ENCODE measurements at places on chromosomes 5 and 9.

GRCh38 chr9:96555567-96556386, 63.9 kb downstream of the CDC14B start:
- DNase-seq = peak; percentile 13

- no peak for DNase-seq
Observed at GRCh38 chr9:26125693-26126092, 447.4 kb upstream of the TUSC1 start.

- DNase-seq = no peak
Observed at GRCh38 chr5:170330568-170331054, 33.0 kb upstream of the LCP2 start.

DNA sequence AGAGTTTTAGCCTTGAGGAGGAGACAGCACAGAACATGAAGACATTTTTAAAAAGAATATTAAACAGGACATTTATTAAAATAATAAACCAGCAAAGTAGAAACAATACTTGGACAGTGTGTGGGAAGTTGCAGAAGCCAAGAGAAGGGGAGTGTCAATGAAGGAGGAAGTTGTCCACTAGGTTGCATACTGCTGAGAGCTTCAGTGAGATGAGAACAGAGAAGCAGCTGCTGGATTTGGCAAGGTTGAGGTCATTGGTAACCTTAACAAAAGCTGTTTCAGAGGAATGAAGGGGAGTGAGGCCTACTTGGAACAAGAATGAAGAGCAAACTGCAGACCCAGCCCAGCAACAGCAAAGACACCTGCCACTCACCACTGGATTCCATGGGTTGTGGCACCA, 11.4 kb downstream of the BHMT start:
- no peak for DNase-seq

DNA sequence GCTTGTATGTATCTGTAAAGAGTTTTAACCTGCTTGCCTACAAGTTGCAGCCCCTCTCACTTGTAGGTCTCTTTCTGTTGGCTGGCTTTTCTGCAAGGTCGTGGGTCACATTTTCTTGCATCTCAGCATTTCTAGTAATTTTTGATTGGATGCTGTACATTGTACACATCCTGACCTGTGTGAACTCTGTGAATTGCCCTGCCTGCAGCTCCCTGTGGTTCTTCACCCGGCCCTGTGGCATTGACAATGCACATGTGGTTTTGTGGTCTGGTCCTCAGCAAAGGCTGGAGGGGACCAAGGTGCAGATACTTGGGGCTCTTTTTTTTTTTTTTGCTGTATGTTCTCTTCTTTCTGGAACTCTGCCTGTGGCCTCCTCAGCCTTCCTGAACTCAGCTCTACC, 53.6 kb downstream of the WNK2 start:
- DNase-seq = no peak

- DNase-seq = no peak
Observed at GRCh38 chr9:98210435-98210834, 18.0 kb upstream of the CORO2A start.

DNA sequence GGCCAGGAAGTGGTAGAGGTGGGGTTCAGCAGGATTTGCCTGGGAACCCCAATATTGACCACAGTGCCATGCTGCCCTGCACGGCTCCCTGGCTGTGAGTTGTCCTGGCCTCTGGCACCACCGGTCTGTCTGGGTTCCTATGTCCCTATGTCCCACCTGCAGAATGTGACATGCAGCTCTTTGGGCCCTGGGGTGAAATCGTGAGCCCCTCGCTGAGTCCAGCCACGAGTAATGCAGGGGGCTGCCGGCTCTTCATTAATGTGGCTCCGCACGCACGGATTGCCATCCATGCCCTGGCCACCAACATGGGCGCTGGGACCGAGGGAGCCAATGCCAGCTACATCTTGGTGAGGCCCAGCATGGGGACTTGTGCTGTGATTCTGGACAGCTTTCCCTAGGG, 2.0 kb upstream of the CACFD1 start:
- DNase-seq = no peak

DNA sequence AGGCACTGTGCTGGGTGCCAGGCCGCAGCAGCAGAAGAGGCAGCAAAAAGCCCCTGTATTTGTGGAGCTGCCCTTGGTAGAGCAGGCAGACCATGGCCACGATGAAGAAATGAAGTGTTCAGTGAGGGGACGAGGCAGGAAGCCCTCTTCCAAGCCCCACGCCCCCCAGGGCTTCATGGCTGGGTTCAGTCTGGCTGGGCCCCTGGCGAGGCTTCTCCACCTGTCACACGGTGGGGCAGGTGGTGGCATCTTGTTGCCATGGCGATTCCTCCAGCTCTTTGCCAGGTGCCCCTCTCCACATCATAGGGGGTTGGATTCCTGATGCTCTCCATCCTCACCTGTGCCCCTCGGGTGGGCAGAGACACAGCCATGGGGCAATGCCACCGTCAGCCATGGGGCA, 21.5 kb downstream of the ADGRD2 start:
- DNase-seq = no peak

All from choroid plexus epithelial cell (primary cell).